Muscle of leg (tissue), 16 donors: ENCODE measurements at places on chromosomes 1 and 21.

DNA sequence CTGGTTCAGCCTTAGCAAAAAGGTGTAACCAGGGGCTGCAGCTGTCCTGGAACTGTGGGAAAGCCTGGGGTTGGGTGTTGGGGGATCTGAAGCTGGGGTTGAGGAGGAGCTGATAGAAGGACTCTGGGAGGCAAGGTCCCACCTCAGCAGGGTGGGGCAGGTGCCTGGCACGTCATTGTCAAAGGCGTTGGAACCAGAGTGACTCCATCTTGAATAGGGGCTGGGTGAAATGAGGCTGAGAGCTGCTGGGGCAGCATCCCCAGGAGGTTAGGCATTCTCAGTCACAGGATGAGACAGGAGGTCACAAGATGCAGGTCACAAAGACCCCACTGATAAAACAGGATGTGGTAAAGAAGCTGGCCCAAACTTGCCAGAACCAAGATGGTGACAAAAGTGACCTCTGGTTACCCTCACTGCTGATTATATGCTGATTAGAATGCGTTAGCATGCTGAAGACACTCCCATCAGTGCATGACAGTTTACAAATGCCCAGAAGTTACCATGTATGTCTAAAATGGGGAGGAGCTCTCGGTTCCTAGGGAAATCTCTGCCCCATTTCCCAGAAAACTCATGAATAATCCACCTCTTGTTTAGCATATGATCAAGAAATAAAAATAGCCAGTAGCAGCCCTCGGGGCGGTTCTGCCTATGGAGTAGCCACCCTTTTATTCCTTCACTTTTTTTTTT, 85.4 kb downstream of the IER5 start:
- DNase-seq, result no peak

DNA sequence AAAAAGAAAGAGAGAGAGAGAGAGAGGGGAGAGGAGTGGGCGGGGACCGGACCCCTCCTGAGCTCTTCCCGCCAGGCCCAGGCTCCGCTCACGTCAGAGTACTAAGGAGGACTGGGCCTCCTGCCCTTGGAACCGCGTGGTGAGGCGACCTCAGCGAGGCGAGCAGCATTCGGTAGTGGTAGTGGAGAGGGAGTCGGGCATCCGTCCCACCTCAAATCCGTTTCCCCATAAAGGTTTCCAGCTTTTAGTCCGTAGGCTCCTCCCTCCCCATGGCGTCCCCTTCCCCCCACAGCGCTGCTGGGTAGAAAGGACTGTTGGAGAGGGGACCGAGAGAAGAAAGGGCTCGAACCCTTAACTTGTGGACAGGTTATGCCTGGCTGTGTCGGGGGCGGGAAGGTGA, 124.4 kb upstream of the BARHL2 start:
- DNase-seq, result no peak

DNA sequence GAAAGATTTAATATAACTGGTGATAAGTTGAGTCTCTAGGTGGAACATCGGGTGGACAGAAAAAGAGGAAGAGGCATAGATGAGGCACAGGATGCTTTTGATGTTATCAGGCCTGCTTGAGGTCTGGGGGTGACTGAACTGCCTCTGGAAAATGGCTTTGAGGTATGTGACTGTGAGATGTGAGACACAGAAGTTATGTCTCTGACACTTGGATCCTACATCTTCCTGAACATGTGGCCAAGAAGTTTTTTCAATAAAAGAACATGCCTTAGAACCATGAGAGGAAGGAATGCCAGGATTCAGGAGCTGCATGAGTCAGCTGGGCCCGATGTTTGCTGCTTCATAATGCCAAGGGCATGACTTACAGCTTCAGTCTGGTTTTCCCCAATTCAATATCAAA, 11.5 kb upstream of the AIM2 start:
- DNase-seq, result no peak

- DNase-seq, result no peak
These were observed 1.8 kb downstream of the SDHB start for GRCh38 chr1:17052038-17052437.

GRCh38 chr1:112528076-112528475, 19.3 kb downstream of the WNT2B start:
- no peak for DNase-seq

DNA sequence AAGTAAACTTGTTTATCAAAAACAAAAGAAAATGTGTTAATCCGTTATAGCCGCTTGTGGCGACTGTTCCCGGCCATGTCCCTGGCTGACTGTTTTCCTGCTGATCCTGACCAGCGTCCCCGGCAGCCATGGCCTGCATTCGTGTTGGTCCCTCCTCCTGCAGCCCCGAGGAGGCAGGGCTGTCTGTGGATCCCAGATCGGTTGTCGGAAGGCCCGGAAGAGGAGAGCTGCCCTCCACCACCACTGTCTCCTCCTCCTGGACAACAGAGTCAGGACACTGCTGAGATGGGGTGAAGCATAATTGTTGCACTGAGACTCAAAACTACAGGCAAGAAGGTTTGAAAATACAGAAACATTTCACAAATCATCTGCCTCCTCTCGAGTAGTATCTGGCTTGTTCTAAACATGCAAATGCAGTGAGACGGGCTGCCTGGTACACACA, 3.6 kb upstream of the MXRA8 start:
- DNase-seq, result peak; percentile 86

- no peak for DNase-seq
These were observed 105.1 kb downstream of the NMNAT2 start for GRCh38 chr1:183313063-183313462.

GRCh38 chr1:173853074-173853473, 14.7 kb downstream of the GAS5 start:
- no peak for DNase-seq

GRCh38 chr21:46122758-46123683, 25.1 kb downstream of the COL6A2 start:
- DNase-seq, result no peak

GRCh38 chr1:68918563-68918962, 421.7 kb upstream of the DEPDC1 start:
- DNase-seq, result no peak

DNA sequence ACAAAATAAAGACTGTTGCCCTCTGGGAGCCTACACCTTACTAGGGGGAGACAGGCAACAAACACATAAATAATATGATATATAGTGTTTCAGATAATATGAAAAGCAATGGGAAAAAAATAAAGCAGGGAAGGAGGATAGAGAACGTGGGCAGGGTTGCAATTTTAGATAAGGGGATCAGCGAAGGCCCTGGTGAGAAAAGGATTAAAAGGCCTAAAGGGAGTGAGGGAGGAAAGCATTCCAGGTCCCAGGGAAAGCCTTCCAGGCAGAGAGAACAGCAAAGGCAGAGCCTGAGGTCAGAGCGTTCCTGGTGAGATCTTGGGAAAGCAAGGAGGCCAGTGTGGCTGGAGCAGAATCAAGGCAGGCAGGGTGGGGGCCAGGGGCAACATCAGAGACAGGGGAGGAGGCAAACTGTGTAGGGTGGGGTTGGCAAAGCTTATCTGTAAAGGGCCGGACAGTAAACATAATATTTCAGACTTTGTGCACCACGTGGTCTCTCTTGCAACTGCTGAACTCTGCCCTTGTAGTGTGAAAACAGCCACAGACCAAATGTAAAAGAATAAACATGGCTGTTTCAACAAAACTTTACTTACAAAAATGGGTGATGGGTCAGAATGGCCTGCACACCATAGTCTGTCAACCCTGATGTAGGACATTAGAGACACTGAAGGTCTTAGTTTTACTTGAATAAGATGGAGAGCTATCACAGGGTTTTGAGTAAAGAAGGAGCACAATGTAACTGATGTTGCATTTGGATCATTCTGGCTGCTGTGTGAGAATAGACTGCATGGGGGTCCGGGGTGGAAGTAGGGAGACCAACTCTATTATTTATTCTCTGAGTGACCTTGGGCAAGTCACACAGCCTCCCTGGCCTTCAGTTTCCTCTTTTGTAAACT, 13.3 kb upstream of the CPT2 start:
- DNase-seq, result no peak

DNA sequence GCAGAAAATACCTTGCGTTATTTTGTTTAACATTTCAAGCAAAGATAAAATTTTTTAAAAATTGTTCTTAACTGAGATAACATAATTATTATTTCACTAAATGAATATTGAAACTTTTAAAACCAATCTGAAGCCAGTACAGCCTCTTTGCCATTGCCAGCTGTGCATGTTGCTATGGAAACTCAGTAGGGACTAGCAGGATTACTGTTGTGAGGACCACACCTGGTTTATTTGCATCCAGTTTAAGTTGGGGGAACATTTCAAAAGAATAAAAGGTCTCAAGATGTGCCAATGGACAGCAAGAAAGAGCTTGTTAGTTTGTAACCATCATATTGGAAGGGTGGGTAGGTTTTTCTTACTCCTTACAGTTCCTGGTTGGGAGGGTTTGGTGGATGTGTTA, 80.7 kb downstream of the POU2F1 start:
- peak; percentile 35 for DNase-seq

- DNase-seq, result no peak
These were observed 76.5 kb upstream of the NFIA start for GRCh38 chr1:61005614-61006580.

- peak; percentile 79 for DNase-seq
These were observed 3.5 kb downstream of the HSPG2 start for GRCh38 chr1:21933397-21934248.

DNA sequence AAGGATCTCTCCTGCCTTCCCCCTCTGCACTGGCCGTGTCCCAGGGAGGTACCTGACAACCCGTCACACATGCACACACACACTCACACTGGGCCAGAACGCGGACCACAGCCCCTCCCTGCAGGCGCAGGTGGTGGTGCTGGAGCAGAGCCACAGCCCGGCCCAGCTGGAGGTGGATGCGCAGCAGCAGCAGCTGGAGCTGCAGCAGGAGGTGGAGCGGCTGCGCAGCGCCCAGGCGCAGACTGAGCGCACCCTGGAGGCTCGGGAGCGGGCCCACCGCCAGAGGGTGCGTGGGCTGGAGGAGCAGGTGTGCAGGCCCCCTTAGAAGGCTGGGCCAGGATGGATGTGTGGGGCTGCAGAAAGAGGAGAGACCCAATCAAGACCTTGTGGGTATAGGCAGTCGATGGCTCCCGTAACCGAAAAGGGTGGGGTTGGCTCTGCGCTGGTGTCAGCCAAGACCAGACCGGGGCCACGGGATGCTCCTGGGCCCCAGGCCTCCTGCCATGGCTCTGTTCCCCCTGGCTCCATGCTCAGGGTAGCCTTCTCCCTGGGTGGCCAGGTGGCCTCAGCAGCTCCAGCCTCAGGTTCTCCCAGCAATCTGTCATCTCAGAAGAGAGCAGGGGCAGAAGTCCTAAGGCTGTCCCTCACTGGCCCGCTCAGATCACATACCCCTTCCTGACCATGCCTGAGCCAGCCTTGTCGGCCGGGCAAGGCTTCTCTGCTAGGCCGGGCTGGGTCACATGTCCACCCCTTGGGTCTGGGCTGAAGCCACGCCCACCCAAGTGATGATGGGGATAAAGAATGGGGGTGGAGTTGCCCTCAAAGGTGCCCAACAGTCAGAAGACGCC, 8.9 kb downstream of the MFAP2 start:
- peak; percentile 66 for DNase-seq

- no peak for DNase-seq
These were observed 3.7 kb downstream of the ATF3 start for GRCh38 chr1:212612041-212612961.

- DNase-seq, result no peak
These were observed 39.7 kb downstream of the F13B start for GRCh38 chr1:197027359-197027758.

- DNase-seq, result no peak
These were observed 86.4 kb downstream of the PLXNA2 start for GRCh38 chr1:208157769-208158168.

- DNase-seq, result no peak
These were observed 9.0 kb upstream of the FAM131C start for GRCh38 chr1:16082283-16083038.

DNA sequence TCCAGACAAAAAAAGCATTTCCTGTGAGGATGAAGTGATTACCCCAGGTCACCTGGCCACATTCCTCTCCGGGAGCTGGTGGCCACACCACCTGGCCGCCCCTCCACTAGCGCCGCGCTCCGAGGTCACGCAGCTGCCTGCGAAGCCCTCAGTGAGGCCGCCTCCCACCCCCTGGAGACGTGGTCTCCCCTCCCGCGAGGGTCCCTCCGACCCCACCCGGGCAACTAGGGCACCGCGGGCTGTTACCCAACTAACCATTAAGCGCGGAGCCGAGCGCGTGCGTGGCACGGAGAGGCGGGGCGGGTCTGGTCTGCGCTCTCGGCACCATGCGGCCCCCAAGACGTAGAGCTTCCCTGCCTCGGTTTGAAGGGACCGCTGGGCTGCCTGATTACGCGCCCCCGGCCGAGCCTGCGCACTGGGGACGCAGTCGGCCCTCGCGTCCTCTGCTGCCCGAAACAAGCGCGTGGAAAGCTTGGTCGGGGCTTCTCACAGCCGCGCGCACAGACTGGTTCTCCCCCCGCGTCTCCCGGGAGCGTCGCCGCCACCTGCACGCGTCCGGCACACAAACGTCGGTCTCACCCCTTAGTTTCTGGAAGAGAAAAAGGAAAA, 106.5 kb downstream of the SLC16A1 start:
- DNase-seq, result peak; percentile 61

DNA sequence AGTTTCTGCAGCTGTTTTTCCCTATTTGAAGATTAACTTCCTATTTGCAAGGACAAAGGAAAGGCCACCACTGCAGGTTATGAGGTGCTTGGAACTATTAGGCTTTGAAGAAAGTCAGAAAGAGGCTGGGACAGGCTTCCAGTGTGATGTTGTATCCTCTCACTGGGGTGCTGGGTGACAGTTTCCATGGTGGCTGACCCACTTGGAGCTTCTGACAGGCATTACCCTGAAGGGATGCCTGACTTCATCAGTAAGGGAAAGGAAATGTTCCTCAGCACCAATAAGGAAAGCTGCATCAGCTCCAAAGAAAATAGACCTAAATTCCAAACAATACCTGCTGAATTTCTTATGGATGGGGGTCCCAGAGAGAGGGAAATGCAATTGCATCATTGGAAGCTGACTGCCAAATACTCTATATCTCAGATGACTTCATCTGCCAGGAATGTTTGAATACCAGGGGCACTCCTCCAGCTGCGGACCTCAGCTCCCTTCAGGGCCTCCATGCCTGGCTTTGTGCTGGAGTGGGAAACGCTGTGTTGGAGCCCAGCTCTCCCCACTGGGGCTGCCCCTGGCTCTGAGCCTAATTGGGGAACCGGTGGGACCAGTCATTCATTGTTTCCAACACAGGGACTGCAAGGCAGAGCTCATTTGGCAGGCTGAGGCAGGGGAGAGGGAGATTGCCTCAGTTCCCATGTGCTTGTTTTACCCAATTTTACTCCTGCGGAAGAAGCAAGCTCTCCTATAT, 76.6 kb downstream of the RGL1 start:
- DNase-seq, result peak; percentile 87

DNA sequence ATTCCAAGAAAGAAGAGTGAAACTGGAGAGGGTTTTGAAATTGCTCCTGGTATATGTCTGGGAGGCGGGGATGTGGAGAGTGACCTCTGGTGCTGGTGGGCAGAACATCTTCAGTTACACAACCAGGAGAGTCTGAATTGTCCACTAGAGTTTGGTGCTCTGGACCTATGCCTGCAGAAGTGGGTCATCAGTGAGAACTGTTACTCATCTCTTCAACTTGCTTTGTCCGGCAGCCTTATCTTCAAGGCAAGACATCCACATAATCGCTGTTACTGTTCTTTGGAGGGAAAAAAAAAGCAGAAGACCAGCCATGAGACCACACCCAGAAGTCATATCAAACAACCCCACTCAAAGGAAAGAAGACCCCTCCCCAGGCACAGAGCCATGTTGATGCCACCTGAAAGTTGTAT, 14.9 kb downstream of the SH2D1B start:
- DNase-seq, result no peak
